A549 treated with CpdA at 1 μM for 4 hours (cell line): ENCODE measurements at places on chromosomes 6 and 20. TPM values are rescaled to one million over a fixed set of nuclear protein-coding genes. Genes with fewer than 3 reads are reported as not detected.

Gene GPLD1
- 0.66 to 1.2 TPM (median 1.1 TPM) in 5 replicates for total RNA-seq

Gene SRF
- 13.4 to 18.9 TPM (median 17.6 TPM) in 5 replicates for total RNA-seq

Gene OPRM1
- total RNA-seq = not detected in 5 replicates

Gene HAO1
- total RNA-seq = not detected in 5 replicates

Gene ARHGAP40
- not detected in 5 replicates for total RNA-seq

Gene GABBR1
- total RNA-seq = 3.4 to 6.8 TPM (median 5.0 TPM) in 5 replicates

Gene TP53TG5
- not detected in 5 replicates for total RNA-seq

Gene SLC32A1
- not detected in 5 replicates for total RNA-seq

Gene PDE10A
- 31.7 to 36.3 TPM (median 33.0 TPM) in 5 replicates for total RNA-seq

Gene PCNA
- 380 to 454 TPM (median 429 TPM) in 5 replicates for total RNA-seq

Gene PLN
- not detected in 5 replicates for total RNA-seq

Gene MUCL3
- 0.01 to 0.04 TPM (median 0.02 TPM) in 3 of 5 replicates, not detected in the others for total RNA-seq

Gene TRAPPC3L
- not detected in 5 replicates for total RNA-seq

Gene ENTPD6
- total RNA-seq = 85.1 to 107 TPM (median 101 TPM) in 5 replicates

Gene MCCD1
- total RNA-seq = not detected in 5 replicates

Gene FAM209B
- total RNA-seq = 0.32 to 0.76 TPM (median 0.63 TPM) in 3 of 5 replicates, not detected in the others

Gene MRPS26
- total RNA-seq = 106 to 168 TPM (median 150 TPM) in 5 replicates

Gene MYMX
- not detected in 5 replicates for total RNA-seq

Gene STMN3
- 7.4 to 10.9 TPM (median 9.6 TPM) in 5 replicates for total RNA-seq

Gene ENPP3
- not detected in 5 replicates for total RNA-seq

Gene B3GAT2
- 0.03 to 0.07 TPM (median 0.05 TPM) in 5 replicates for total RNA-seq

Gene C6orf163
- total RNA-seq = 0.24 to 0.54 TPM (median 0.27 TPM) in 5 replicates

Gene PRSS16
- 3.1 to 4.7 TPM (median 4.0 TPM) in 5 replicates for total RNA-seq
